ENCODE measurements at places on chromosomes 2 and 18. TPM values are rescaled to one million over a fixed set of nuclear protein-coding genes. Genes with fewer than 3 reads are reported as not detected.

The SP110 gene
- total RNA-seq = 15.1 TPM

The SLC4A5 gene
- 2.0 TPM for total RNA-seq

DNA sequence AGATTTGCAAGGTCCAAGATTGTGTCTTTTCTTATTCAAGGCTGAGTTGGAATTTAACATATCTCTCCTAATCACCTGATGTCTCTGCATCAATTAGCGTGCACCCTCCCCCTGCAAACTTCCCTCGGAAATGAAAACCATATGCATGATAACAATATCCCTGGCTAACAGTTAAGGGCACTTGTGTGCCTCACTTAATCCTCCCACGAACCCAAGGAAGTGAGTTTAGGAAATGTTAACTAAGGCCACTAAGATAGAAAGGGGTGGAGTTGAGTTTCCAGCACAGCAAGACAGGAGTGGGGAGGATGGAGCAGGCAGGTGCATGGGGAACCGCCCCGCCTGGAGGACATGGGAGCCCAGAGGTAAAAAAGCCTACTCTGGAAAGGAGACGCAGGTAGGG lies 52.4 kb upstream of the PTMA start:
- DNase-seq = no peak

GRCh38 chr2:23377771-23378170 lies 7.2 kb upstream of the KLHL29 start:
- DNase-seq = peak; percentile 18

- DNase-seq = no peak
Observed at GRCh38 chr2:10398496-10398895, 49.6 kb downstream of the ODC1 start.

DNA sequence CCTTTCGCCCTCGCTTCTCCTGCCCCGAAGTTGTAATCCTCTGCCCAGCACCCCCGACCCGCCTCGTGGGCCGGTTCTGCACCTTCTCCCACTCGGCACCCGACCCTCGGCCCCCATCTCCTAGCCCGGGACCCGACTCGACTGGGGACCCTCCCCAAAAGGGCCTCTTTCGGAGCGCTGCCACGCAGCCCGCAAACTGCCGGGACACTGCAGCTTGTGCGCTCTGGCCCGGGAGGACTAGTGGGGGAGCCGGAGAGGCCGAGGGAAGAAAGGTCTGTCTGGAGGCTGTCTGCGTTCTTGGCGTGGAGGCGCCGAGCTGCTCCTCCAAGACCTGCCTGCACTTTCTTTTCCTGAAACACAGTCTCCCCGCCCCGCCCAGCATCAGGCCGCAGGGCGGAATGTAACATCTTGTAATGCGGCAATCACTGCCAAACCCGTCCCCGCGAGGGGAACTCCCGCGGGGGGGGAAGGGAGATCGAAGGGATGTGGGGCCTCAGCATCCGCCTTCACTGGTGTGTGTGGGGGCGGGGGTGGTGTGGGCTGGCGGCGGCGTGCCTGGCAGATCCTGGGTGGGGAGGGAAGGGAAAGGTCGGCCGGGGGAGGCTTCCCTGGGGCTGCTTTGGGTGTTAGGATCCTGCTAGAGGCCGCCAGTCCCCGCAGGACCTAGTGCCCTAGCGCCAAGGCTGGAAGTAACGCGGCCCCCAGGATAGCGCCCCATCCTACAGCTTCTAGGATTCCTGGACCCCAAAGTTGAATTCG lies 7.4 kb downstream of the DLX2 start:
- peak; percentile 79 for DNase-seq

- DNase-seq = no peak
Observed at GRCh38 chr2:47503481-47504070, 100.6 kb downstream of the MSH2 start.
